ENCODE measurements at places on chromosomes 12 and 14. TPM values are rescaled to one million over a fixed set of nuclear protein-coding genes. Genes with fewer than 3 reads are reported as not detected.

HOXC9 gene
- total RNA-seq = 10.5 TPM

OTOGL gene
- 0.44 TPM for total RNA-seq

TRIAP1 gene
- total RNA-seq = 17.0 TPM

PARP11 gene
- total RNA-seq = 10.7 TPM

DNA sequence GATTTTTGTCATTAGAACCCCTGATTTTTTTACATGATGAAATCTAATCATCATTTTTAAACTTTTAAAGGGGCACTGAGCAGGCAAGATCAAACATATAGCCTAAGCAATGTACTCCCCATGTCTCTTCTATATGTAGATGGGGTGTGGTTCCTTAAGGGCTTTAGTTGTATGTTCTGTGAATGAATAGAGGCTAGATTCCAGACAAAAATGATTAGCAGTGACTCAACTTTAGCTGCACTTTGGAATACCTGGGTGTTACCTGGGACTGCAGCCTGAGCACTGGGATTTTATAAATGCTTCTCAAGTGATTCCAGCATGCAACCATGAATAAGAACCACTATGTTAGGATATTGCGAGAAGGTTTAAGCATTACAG, 256.7 kb upstream of the PLEKHG7 start:
- no peak overlapping the region for H3K4me3 ChIP-seq
- no peaks in the 10 kb centered on the region for H3K36me3 ChIP-seq
- DNase-seq = no peak
- H3K27me3 ChIP-seq = no peaks in the 10 kb centered on the region
- peaks cover 30% of the 10 kb centered on the region for H3K4me1 ChIP-seq

GRCh38 chr14:32934881-32935633, 3.6 kb upstream of the NPAS3 start:
- no peak for DNase-seq
- no peaks in the 10 kb centered on the region for H3K27me3 ChIP-seq
- H3K4me1 ChIP-seq = peaks cover 15% of the 10 kb centered on the region

DNA sequence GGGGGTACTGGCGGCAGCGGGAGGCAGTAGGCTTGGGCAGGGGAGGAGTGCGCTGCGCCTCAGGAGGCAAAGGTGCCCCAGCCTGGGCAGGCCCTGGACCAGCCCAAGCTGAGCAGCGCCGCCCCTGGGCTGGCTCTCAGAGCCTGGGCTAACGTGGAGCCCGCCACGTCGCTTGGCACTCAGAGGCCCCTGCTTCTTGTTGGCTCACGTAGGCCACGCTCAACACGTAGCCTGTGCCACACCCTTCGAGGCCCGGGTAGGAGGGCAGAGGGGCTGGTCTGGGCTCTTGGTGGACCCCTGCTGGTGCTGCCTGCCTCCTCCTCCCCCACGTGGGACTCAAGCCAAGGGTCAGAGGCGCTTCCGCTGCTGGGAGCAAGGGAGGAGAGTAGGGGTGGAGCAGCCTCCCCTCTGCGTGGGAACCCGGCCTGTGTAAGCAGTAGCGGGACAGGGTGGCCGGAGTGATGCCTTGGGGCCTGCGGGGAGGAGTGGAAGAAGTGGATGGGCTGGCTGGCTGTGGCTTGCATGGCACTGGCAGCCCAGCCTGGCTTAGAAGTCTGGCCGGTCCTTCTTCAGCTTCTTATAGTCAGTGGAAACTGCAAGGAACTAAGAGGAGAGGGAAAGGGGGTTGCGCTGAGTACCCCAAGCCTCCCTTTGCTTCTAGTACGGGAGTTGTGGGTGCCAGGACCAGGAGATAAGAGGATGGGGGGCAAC, 5.7 kb downstream of the SHMT2 start:
- peaks cover 40% of the 10 kb centered on the region for H3K36me3 ChIP-seq
- peaks cover 37% of the 10 kb centered on the region for H3K4me1 ChIP-seq
- peak overlapping the region; percentile 53 for H3K27ac ChIP-seq
- no peak for DNase-seq
- no peak overlapping the region for H3K4me3 ChIP-seq
- peaks cover 37% of the 10 kb centered on the region for H3K27me3 ChIP-seq

DNA sequence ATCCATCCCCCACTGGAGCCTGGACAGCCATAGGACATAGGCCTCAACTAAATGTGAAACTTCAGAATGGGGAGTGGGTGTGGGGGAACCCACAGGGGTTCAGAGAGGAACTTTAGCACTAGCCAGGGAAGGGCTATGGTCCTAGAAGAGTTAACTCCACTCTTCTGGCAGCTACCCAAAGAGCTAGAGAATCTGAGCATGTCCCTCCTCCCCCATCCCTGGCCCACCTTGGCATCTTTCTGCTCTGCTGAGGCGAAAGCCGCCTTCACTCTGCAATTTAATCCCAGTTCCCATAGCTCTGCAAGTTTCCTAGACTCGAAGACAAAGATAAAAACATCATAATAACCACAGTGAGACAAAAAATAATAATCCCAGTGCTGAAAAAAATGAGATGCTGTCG, 214.7 kb upstream of the RTL1 start:
- H3K27me3 ChIP-seq = no peaks in the 10 kb centered on the region
- H3K4me3 ChIP-seq = no peak overlapping the region
- no peaks in the 10 kb centered on the region for H3K36me3 ChIP-seq
- no peaks in the 10 kb centered on the region for H3K4me1 ChIP-seq

DNA sequence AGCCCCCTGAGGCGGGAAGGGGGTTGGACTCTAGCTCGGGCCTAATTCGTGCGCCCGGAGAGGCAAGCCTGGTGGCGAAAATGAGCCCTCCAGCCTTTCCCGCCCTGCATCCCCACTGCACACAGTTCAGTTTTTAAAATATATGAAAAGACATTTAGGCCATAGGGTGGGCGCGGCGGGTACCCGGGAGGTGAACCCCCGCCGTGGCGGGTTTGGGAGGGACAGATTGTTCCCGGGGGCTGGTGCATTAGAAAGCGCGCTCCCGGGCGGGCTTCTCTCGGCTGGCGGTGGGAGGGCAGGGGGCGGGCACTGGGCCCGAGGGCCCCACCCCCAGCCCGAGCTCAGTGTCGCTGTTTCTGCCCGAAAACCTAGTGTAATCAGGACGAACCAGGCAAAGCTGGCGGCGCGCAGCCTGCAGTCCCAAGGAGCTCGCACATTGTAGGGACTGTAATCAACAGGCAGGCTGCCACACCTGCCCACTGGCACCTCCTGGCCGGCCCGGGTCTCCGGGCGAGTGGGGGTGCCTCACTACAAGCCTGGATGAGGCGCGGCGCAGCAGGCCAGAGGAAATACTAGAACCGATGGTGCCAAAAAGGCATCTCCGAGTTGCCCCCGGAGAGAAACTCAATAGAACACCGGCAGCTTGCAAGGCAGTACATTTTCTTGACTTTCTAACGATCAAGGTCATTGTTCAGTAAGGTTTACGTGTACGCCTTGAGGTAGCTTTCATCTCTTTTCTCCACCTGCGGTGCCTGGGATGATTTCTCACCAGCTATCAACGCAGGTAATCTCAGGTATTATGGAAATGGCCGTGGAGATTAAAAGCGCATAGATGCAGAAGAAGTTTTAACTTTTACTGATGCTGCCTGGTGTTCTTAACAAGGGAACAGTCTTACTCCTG, 764 bp upstream of the SPTB start:
- H3K36me3 ChIP-seq = no peaks in the 10 kb centered on the region
- peak overlapping the region; percentile 63 for H3K4me3 ChIP-seq
- H3K27ac ChIP-seq = no peak overlapping the region
- DNase-seq = no peak
- H3K27me3 ChIP-seq = no peaks in the 10 kb centered on the region

DNA sequence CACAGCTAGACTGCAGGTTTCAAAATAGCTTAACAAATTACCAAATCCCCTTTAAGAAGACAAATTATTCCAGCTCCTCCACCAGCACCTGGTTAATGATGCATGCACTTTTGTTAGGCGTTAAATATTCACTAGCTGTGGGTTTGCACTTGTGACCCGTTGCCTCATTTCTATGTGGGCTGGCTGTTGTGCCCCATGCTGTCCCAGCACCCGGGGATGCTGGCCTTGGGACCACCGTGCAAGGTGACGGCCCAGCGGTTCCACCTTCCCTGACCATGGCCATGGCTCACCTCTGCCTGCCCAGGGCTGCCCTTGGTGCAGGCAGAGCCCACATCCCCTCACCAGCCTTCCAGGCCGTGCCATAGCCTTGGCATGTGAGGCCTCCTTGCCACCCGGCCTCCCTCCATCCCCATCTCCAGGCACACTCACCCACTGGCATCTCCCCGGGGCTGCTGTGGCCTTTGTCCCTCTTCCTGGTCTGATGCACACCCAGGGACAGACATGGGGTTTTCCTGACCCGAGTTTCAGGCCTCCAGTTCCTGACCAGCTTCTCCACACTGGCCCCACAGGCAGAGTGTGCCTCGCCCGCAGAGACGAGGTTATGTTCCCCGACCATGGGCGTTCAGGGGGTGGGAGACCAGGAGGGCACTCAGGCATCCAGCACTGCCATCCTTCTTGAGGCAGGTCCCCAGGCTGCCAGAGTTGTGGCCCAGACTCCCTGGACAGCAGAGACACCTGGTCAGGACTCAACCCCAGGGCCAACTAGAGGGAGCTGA, 20.3 kb upstream of the C14orf180 start:
- no peaks in the 10 kb centered on the region for H3K27me3 ChIP-seq
- no peak overlapping the region for H3K4me3 ChIP-seq
- DNase-seq = no peak
- no peak overlapping the region for H3K27ac ChIP-seq
- H3K4me1 ChIP-seq = peaks cover 8% of the 10 kb centered on the region
- no peaks in the 10 kb centered on the region for H3K36me3 ChIP-seq

DNA sequence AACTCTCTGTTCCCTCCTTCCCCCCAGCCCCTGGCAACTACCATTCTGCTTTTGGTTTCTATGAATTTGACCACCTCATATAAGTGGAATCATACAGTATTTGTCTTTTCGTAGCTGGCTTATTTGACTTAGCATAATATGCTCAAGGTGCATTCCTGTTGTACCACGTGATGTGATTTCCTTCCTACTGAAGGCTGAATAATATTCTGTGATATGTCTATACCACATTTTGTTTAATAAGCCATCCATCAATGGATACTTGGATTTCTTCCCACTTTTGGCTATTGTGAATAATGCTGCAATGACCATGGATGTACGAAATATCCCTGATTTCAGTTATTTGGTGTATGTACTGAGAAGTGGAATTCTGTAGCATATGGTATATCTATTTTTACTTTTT, 16.3 kb downstream of the NDUFA9 start:
- no peak overlapping the region for H3K4me3 ChIP-seq
- DNase-seq = no peak
- no peak overlapping the region for H3K27ac ChIP-seq
- no peaks in the 10 kb centered on the region for H3K4me1 ChIP-seq
- no peaks in the 10 kb centered on the region for H3K27me3 ChIP-seq

DNA sequence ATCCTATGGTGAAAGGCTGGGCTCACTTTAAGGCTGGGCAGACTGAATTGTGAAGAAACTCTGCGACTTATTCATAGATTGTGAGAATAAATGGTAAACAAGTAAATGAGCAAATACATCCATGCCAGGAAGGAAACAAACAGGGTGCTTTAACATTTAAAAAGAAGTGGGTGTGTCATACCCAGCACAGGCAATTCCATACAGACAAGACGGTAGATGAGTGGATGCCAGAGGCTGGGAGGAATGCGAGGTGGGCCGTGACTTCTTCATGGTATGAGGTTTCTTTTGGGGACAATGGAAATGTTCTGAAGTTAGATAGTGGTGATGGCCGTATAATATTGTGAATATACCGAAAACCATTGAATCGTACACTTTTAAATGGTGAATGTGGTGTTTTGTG, 49.8 kb upstream of the CDKN3 start:
- DNase-seq = no peak
- no peak overlapping the region for H3K27ac ChIP-seq
- H3K4me1 ChIP-seq = peaks cover 29% of the 10 kb centered on the region
- no peaks in the 10 kb centered on the region for H3K36me3 ChIP-seq
- H3K27me3 ChIP-seq = no peaks in the 10 kb centered on the region

- H3K4me3 ChIP-seq = no peak overlapping the region
- no peak overlapping the region for H3K27ac ChIP-seq
- no peaks in the 10 kb centered on the region for H3K4me1 ChIP-seq
Observed at GRCh38 chr12:129245769-129246168, 392.5 kb downstream of the GLT1D1 start.

- no peaks in the 10 kb centered on the region for H3K27me3 ChIP-seq
- H3K27ac ChIP-seq = no peak overlapping the region
- H3K4me1 ChIP-seq = peaks cover 31% of the 10 kb centered on the region
- DNase-seq = no peak
Observed at GRCh38 chr12:29547151-29547632, 49.7 kb upstream of the OVCH1 start.

DNA sequence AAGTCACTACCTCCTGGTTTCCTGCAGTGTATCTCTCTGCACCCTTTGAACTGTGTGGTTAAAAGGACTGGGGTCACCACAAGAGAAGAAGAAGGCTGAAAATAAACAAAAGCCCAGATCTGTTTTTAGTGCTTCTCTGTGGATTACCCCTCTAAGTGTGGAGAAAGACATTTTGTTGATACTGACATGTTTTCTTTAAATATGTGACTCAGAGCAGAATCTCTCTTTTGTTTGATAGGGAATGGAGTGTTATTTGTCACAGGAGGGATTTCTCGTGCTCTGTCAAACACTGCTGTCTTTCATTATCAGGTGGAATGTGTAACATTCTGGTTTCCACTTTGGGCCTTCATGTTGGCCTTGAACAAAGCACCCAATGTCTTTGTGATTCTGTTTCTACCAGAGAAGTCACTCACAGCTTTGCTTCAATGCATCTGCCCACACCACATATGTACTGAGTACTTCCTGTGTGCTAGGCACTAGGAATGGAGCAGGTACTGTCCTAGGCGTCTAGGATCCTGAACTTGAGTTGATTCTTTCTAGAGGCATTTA, 82.1 kb downstream of the PLXNC1 start:
- no peak overlapping the region for H3K27ac ChIP-seq
- DNase-seq = no peak
- H3K4me3 ChIP-seq = no peak overlapping the region
- H3K36me3 ChIP-seq = peaks cover 6% of the 10 kb centered on the region

Data from tibial nerve (tissue), 4 donors.